ENCODE measurements at places on chromosomes 3 and 15.

GRCh38 chr15:79035111-79035601 is 55.4 kb downstream of the RASGRF1 start:
- no peak for DNase-seq

DNA sequence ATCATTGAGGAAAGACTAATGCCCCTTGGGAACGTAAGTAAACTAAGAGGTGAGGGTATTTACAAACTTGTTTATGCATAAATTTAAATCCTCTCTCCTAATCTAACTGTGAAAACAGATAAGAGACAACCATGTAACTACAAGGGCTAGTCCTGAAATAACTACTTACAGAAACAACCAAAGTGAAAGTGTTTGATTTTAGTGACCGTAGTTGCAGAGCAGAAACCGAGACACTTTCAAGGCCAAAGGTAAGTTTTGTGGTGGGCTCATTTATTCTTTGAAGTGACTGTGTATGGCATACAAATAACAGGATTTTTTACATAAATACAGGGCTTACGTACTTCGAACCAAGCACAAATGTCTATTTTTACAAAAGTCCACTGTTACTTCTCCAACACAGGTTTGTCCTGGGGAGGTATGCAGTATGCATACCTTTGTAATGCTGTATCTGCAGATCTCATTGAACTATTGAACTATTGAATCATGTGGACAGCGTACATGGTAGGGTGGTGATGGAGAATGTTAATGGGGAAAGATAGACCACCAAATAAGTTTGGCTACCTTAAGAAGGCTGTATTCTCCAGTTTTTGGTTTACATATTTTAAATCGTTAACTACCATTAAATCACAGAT is 99.6 kb upstream of the RBMS3 start:
- DNase-seq: no peak

DNA sequence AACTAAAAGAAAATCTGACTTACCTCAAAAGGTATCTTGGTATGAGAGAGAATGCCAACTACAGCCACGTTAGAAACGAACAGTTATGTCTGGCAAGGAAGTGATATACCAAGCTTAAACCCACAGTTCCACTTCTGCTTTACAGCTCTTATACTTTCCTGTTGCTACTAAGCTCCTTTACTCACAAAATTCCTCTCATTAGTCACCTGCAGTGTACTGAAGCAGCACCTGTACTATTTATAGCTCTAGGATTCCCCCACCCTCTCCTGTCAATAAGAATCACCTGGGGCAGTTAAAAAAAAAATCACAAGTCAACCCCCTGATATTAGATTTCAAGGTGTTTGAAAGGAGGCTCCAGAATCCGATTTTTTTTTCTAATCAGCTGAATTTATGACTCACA is 2.9 kb upstream of the TMEM266 start:
- no peak for DNase-seq

DNA sequence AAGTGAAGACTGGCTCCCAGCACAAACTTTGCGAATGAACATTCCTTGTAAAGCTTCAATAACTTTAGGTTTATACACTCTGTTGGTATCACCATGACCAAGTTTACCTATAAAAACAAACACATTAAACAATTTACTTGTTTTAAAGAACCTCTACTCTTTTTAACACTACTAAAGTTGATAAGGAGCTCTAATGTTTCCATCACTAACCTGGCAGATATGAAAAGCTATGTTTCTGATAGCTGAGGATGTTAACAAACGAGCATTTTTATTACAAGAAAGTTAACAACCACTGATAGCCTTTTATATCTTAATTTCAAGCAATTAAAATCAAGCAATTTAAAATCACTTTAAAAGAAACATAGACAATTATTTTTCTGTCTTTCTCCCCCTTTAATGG is 80.8 kb downstream of the HERC1 start:
- DNase-seq: no peak

GRCh38 chr3:187223799-187224198 is 26.5 kb downstream of the RTP1 start:
- no peak for DNase-seq

- DNase-seq: no peak
These were observed 76.6 kb upstream of the CFAP20DC start for GRCh38 chr3:59126446-59126845.

DNA sequence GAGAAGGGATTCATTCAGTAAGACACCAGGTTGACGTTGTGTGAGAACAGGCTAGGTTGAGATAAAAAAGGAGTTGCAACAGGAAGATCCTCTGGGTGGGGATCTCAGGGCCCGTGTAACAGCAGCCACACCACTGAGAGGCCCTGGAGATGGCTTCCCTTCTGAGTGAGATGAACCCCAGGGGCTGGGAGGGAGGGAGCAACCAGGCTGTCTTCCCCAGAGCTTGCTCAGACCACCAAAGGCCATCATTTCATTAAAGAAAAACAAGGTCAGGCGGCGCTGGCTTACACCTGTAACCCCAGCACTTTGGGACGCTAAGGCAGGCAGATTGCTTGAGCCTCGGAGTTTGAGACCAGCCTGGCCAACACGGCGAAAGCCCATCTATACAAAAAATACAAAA is 187.7 kb downstream of the ATP10A start:
- DNase-seq: no peak

GRCh38 chr3:196688349-196688748 is 23.7 kb downstream of the CEP19 start:
- no peak for DNase-seq

DNA sequence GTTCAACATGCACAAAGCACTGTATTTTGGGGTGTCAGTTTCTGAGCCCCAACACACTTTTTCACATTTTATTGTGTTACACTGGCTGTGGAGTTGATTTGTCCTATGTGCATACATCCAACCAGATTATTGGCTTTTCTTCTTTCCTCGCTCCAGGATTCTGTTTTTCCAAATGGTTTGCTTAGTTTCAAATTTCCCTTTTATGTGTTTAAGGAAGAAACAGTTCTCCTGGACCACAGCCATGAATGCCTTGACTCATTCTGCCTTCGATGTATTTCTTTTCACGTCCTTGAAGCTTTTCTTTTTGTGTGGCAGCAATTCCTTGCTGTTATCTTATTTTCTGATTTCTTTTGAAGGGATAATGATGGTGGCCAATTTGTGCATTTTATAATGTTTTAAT is 53.8 kb downstream of the CACNA2D3 start:
- DNase-seq: no peak

DNA sequence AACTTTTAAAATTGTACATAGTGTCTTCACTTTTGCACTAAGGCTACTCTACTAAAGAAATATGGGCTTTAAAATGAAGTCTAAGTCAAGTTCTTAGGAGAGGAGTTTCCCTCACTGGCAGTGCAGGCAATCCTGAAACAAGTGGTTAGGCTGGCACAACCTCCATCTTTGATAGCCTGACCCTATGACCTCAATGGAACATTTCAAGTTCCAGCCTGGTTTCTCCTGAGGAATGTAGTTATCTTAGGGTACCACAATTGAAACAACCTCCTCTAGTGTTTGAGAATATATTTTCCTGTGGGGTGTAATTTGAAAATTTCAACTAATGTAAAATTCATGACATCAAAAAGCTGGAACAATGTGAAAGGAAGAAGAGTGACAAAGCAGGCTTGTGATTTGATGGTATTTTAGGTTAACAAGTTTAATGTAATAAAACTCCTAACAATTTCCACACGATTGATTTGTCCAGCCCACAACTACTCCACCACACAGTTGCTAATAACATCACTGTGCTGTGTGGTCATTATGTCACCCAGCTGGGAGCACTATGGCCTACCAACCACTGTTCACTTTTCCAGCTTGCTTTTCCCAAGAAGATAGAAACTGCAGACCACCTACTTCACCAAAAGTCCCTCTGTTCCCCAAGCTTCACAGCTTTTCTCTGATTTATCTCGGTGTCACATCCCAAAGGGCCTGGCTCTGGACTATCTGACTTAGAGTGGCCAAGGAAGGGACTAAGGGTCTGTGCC is 1.8 kb downstream of the WWTR1 start:
- no peak for DNase-seq

DNA sequence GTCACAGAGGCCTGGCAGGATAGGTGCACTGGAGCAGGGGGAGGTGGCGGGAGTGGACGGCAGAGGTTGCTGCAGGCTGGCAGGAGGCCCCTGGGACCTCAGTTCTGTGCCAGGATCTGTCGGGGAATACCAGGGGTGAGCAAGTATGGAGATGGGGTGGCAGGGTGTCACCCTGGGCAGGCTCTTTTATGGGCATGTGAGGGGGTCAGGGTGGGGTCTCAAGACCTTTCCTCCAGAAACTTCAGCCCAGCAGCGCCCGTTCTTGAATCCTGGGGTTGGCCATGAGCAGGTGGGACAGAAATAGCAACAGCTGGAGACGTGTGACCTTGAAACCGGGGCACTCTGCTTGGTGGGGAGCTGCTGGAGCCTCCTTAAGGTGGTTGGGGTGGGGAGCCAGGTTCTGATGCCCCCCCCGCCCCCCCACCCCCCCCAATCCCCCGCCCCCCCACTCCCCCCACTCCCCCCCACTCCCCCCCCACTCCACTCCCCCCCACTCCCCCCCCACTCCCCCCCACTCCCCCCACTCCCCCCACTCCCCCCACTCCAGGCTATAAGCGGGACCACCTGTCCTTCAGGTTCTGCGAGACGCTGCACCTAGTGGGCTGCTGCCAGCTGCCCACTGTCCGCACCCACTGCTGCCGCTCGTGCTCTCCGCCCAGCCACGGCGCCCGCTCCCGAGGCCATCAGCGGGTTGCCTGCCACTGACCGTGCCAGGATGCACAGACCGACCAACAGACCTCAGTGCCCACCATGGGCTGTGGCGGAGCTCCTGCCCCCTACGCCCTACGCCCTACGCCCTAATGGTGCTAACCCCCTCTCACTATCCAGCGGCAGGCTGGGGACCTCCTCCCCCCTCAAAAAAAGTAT is 84.9 kb downstream of the TBC1D2B start:
- no peak for DNase-seq
